ENCODE measurements at places on chromosomes 13 and 19.

- no peak for DNase-seq
Measured at GRCh38 chr13:37599519-37599918, 951 bp upstream of the POSTN start.

GRCh38 chr19:18607226-18608101 is 865 bp upstream of the CRLF1 start:
- no peak for DNase-seq

DNA sequence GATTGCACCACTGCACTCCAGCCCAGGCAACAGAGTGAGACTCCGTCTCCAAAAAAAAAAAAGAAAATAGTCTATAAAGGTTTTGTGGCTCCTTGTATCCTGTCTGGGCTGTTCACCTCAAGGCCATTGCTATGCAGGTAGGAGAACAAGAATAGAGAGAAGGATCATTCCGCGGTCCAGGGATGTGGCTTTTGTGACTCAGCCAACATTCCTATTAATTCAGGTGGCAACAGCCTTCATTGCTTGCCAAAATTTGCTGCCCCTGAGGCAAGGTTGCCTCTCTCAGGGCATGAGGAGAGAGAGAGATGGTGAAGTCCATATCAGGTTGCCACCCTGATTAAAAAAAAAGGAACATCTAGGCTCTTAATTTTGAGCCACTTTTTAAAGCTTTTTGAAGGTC is 8.0 kb downstream of the ZNF551 start:
- no peak for DNase-seq

- no peak for DNase-seq
Measured at GRCh38 chr19:21569494-21569865, 64.1 kb downstream of the ZNF429 start.

DNA sequence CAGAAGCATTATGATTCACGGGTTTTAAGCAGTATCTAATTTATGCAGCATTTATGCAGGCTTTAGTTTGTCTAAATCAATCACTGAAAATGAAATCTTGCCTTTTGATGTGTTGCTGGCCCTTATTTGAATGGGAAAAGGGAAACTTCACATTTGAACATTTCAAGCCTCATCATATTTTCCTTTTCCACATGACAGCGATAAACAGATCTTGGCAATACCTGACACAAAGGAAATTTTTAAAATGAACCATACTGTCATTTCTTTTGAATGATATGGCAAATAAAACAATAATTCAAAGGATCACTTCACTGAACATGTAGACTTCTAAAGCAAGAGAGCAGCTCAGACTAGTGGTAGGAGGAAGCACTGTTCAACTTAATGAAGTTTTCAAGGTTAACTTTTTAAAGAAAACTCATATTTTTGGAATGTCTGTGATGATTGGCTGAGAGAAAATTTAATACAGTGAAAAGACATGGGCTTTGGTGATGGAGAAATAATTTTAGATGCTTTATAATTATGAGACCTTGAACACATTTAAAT is 198.1 kb downstream of the OXGR1 start:
- no peak for DNase-seq

DNA sequence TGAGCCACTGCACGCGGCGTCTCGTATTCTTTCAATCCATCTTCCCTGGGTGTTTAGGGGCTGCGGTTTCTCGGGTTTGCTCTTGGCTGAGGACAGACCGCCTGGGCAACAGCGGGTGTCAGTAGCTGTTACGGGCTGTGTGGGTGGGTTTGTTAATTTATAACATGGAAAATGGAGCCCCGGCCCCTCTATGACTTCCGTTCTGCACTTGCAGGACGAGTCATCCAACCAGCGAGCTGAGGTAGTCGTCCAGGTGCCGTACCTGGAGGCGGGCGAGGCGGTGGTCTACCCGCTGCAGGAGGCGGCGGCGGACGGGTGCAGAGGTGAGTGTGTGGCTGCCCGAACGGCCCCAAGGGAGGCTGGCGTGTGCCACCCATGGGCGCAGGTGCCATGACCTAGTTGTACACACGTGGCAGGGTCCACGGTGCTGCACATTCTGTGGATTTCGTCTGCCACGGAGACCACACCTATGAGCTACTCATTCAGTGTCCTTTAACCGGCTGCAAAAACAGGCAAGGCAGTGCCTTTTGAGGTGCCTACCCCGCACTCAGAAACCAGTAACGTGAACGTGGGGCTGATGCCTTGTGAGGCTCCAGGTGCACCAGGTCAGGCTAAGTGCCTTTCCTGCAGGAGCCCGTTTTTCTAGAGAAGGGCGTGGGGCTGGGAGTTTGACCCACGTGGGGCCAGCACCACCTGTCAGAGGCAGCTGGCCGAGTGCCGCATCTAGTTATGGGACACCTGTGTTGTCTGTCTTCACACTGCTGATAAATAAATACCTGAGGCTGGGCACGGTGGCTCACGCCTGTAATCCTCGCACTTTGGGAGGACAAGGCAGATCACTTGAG is 10.9 kb downstream of the POLR2E start:
- no peak for DNase-seq

GRCh38 chr13:112510002-112510780 is 77.8 kb downstream of the TUBGCP3 start:
- peak; percentile 56 for DNase-seq

- no peak for DNase-seq
Measured at GRCh38 chr13:97212601-97213040, 9.5 kb upstream of the MBNL2 start.

- no peak for DNase-seq
Measured at GRCh38 chr13:39820606-39821005, 165.1 kb downstream of the COG6 start.

GRCh38 chr13:19590423-19590822 is 29.1 kb upstream of the TPTE2 start:
- no peak for DNase-seq

DNA sequence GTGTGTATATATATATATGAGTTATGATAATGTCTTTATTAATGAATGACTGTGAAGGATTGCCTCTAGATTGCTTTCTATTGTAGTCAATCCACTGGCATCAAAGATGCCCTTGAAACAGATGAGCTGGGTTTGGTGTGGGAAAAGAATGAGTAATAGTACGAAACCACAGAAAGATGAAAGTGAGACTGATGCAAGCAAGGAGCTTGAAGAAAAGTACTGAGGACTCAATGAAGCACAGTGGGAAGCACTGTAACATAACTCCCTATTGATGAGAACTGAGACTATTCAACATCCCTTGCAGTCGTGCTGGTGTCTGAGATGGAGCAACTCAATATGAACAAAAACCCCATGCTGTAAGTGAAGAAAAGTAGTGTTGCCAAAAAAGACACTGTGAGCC is 1794.2 kb downstream of the SLITRK5 start:
- no peak for DNase-seq

- no peak for DNase-seq
Measured at GRCh38 chr19:5030822-5031221, 61.9 kb downstream of the KDM4B start.

GRCh38 chr19:1794424-1795172 is 17.5 kb downstream of the ATP8B3 start:
- DNase-seq, result no peak

DNA sequence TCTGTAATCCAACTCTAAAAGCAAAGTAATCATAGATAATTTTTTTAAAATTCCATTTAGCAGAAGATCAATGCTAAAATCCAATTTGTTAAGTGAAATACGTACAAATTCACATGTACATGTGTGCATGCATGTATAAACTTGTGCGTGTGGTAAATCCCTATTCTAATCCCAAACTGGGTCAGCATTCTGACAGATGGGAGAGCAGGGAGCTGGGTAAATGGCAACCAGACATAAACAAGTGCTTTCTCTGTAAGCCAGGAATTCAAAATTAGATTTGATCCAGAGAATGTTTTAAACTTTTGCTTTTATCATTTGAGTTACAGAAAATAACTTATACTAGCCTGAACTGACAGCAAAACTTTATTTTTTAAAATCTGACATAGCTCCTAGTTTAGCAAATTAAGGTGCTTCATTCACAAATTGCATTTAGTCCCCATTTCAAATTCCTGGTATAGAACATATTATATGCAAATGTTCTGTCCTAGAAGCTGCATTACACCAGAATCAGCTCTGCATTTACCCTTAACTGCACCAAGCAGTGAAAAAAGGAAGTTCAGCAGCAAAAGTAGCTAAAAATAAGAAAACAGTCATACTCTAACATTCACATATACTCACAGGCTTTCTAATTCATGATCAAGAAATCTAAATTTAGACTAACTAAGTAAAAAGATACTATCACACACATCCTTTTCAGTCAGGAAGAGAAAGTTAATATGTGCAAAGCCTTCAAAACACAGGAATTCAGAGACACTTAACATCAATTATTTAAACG is 32.6 kb downstream of the UBL3 start:
- no peak for DNase-seq

DNA sequence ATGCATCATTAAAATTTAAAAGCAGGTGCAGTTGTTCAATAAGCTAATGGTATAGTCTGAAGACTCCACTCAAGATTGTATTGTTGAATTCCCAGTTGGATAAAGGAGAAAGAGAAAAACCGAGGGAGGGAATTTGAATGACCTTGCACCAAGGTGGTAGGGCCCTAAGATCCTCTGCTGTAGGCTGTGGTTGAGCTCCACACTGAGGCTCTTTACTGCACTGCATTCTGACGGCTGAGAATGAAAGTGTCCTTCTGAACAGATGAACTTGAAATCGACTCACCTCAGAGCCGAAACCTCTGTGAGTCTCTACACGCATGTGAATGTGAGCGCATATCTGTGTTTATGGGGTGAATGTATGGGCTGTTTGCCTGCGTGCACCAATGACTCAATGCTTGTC is 388.9 kb upstream of the DACH1 start:
- peak; percentile 73 for DNase-seq

DNA sequence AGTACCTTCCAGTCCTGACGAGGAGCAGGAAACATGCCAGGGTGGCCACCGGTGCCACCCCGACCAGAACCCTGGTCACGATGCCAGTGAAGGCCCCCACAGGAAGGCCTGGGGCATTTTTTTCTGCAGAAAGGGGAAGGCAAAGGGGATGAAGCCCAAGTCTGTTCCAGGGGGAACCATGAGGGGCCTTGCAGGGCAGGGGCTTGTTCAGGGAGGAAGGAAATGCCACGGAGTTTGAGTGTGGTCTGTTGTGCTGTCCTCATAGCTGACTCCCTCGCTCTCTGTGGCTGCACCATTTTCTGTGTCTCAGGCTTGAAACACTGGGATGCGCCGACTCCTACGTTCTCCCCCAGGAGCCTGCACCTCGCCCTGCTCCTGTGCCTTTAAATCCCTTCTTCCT is 27.5 kb upstream of the CEACAM1 start:
- DNase-seq, result no peak

- DNase-seq, result no peak
Measured at GRCh38 chr19:54877471-54877870, 3.4 kb downstream of the FCAR start.

DNA sequence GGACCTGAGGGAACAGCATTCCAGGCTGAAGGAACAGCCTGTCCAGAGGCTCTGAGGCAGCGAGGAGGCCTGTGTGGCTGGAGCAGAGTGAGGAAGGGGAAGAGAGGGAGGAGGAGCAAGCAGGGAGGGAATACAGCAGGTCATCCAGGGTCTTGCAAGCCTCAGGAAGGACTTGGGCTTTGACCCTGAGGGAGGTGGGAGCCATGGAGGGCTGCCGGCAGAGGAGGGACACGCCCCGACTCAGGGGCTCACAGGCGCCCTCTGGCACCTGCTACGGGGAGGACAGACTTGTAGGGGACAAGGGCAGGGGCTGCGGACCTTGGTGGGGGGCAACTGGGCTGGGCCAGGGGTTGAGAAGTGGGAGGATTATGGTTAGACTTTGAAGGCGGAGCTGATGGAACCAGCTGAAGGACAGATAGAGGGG is 4.7 kb downstream of the TINCR start:
- DNase-seq, result no peak

DNA sequence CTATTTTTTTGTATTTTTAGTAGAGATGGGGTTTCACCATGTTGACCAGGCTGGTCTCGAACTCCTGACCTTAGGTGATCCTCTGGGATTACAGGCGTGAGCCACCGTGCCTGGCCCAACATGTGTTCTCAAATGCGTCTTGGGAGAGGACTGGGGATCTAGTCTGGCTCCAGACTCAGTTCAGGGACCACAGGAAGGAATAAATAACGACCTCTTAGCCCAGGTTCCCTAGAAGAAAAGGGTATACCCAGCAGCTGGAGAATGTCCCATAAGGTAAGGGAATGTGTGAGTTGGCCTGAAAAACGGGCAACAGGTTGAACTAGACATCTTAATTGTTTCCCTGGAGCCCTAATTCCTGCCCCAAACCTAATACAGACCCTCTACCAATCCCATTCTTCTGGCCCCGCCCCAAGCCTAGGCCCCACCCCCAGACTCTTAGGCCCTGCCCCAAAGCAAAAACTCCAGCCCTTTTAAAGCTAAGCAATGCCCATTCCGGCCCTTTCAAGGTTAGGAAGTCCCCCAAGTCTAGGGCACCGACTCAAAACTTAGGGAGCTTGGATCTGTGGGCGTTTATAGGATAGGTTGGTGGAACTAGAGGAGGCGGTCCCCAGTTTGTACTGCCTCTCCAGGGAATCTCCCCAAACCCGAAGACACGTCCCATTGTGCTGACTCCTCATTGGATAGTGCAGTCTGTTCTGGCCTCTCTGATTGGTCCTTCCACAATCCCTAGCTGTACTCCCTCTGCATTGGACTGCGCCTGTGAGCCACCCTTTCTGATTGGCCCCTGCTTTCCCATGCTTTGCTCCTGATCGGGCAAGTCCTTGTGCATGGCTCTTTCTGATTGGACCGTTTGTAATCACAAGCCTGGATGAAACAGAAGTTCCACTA is 5.4 kb upstream of the LRFN1 start:
- DNase-seq, result no peak

- no peak for DNase-seq
Measured at GRCh38 chr19:2922987-2923386, 21.8 kb downstream of the ZNF77 start.

DNA sequence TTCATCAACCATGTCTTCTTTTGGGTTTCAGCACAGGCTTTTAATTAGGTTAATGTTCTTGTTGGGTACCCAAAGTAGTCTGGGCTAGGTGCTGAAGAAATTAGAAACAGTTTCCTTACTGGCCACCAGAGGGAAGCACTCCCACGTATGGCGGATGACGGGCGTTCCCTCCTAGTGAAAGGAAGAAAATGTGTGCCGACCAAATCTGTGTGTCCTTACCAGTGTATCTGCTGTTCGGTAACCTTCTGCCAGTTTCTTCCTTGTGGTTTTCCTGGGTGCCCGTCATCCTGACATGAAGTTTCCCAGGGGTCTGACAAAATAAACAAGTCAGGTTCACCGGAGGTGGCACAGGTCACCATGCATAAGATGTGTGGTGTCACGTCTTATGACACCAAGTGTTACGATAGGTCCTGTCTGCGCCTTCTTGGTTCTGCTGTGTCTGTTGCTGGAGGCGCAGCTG is 6.0 kb upstream of the WDR88 start:
- no peak for DNase-seq

DNA sequence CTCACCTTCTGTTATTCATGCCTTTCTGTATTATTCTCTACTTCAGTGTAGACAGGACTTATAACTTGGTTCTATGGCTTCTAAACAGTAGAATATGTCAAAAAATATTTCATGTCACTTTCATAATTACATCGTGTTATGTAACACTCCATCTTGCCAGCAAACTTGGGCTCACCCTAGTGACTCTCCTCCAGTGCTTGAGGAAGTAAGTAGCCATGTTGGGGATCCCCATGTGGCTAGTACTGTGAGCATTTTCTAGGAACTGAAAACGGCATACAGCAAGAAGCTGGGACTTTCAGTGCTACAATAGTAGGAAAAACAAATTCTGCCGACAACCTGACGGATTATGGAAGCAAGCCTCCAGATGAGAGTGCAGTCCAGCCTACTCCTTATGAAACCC is 495.6 kb downstream of the SLITRK6 start:
- DNase-seq, result no peak

Data from NCI-H1092 (cell line).